ENCODE measurements at places on chromosomes 4 and X.

DNA sequence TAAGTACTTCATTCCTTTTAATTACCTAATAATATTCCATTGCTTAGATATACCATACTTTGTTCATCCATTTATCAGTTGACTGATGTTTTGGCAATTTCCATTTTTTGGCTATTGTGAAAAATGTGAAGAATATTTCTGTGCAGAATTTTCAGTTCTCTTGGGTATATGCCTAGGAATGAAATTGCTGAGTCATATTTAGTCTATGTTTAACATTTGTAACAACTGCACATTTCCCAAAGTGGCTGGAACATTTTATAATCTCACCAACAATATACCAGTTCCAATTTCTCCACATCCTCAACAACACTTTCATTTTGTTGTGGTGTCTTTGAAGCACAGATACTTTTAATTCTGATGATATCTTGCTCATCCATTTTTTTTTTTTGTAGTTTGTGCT is 215.5 kb downstream of the PDGFC start:
- no peak for DNase-seq

DNA sequence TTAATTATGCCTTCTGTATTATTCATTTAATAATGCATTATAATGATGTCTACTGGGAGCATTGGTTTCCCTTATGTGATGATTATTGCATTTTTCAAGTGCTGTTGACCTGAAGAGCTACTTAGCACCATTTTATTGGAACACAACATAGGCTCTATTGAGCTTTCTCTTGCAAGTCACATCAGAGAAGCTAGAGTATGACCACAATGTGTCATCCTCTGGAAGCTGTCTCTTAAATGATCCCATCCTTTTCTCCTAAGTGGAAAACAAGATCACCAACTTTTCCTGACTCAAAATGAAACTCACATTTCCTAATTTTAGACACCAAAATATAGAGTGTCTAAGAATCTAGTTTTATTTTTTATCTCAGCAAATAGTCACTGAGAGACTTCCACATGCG is 1451.9 kb downstream of the PCDH7 start:
- DNase-seq: no peak

- DNase-seq: no peak
Measured at GRCh38 chrX:4825550-4825949, 1112.1 kb upstream of the PRKX start.

DNA sequence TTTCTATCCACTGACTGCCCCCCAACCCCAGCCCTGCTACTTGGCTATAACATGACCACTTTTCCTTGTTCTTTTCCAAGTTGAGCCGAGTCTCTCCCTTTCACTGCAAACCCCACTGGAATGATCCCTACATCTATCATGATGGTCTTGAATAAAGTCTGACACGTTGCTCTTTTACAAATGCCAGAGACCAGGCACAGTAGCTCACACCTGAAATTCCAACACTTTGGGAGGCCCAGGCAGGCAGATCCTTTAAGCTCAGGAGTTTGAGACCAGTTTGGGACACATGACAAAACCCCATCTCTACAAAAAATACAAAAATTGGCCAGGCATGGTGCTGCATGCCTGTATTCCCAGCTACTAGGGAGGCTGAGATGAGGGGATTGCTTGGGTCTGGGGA is 100.9 kb downstream of the WDFY3 start:
- DNase-seq: peak; percentile 61

GRCh38 chr4:64250061-64250460 is 159.2 kb downstream of the TECRL start:
- DNase-seq: no peak

DNA sequence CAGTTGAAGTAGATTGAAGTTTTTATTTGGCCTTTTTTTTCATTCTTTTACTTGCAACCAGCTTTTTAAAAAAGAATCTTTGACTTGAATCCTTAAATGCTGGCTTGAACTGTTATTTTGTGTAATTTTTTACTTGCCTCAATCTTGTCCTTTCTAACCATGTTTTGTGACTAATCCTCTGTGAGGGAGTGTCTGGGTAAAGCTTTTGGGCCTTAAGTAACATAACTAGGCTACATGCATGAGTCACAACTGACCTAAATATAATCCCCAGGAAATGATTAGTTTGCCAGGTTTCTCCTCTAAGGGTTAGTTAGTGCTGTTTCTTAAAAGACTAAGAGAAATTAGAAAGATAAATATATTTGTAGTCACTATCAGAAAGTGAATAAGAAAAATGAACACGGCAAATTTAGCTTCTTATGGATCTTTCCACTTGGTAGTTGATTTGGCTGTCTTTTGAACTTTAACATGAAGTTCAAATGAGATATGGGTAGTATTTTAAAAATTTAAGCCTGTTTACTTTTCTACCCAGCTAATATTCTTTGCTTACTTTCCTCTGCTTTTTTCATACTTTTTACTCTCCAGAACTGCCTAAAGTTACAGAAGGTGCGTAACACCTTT is 13.0 kb downstream of the EXOC1 start:
- DNase-seq: no peak

- no peak for DNase-seq
Measured at GRCh38 chr4:6968496-6968895, 58.9 kb downstream of the TBC1D14 start.

- DNase-seq: no peak
Measured at GRCh38 chrX:13263560-13264251, 56.1 kb downstream of the ATXN3L start.

DNA sequence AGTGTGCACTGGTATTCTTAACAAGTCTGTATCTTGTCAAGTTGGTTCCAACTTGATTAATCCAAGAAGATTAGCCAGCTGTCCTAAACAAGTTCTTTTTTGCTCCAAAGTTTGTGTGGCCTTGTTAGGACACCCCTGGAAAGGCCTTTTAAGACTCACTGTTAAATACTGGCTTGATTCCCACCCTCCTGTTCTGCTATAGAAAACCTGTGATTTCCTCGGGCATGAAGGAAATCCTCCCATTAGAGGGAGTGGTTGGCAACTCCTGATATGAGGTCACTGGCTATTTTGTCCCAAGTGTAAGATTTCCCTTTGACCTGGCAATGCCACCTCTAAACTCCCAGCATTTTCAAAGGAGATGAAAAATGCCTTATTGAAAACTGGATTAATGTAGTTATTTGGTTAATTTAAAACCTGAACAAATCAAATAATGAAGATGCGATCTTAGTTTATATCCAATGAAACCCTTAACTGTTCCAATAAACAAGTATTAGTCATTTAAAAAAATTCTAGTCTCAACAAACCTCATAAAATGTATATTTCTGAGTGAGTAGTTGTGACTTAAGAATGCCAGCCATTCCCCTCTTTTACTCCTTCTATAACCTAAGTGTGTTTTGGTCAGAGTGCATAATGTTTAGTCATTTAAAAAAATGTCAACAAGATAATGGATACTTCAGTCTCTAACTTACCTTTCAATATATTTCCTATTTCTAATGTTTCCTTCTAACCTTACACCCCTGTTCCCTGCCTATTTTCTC is 94.4 kb downstream of the NPNT start:
- no peak for DNase-seq

- DNase-seq: no peak
Measured at GRCh38 chrX:71492231-71493065, 40.5 kb upstream of the OGT start.

DNA sequence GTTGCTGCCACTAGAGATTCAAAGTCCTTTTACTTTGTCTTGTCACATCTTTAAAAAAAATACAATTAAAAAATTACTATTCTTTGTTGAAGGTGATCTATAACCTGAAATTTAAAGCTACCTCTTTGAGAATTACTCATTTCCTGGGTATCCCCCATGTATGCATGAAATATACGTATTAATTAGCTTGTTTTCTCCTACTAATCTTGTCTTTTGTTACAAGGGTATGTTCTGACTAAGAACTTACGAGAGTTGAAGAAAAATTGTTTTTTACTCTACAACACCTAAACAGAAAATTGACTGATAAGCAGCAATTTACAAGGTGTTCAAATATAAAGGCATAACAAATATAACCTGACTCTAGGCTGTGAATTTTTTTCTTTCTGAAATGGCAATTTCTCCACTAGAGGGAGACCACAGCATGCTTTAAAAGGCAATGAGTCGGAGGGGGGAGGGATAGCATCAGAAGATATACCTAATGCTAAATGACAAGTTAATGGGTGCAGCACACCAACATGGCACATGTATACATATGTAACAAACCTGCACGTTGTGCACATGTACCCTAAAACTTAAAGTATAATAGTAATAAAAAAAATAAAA is 249.6 kb downstream of the OPHN1 start:
- no peak for DNase-seq

- peak; percentile 82 for DNase-seq
Measured at GRCh38 chr4:37381040-37381668, 136.6 kb downstream of the NWD2 start.
